ENCODE measurements at places on chromosomes 16 and 17.
A peak's percentile ranks its signal among the peaks of the same experiment; 100 is the strongest.

- DNase-seq, result no peak
Measured at GRCh38 chr17:45333702-45334092, 16.9 kb upstream of the MAP3K14 start.

- no peak for DNase-seq
Measured at GRCh38 chr17:30570596-30571265, 93.5 kb downstream of the GOSR1 start.

DNA sequence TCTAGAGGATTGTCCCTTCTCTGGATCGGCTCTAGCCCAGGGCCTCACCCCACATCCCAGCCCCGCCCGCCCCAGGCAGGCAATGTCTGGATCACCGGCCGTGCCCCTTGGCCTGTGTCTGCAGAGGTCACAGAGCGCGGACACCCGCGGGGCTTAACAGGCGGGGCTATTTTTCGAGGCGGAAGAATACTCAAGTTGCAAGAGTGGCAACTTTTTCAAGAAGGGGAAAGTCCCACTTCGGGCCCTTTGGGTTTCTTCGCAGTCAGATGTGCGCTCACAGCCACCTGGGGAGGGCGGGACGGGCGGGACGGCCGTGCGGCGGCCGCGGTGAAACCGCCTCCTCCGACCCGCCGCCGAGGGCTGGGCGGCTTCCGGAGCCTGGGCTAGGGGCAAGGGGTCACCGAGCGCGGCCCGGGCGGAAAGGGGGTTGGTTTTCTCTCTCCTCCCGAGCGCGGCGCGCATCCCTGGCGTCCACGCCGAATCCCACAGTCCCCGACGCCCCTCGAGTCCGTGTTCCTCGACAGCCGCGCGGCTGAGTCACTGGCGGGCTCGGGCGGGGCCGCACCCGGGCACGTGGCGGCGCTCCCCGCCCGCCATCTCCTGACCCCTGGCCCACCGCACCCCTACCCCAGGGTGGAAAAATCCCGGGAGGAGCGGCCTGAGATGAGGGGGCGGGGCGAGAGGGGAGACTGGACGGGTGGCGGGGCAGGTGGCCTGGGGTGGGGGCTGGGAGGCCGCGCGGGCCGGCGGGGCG is 1.2 kb upstream of the PFN1 start:
- DNase-seq, result peak; percentile 60

GRCh38 chr16:88601313-88602036 is 31.3 kb downstream of the ZC3H18 start:
- DNase-seq, result no peak

- DNase-seq, result no peak
Measured at GRCh38 chr17:79563237-79564013, 47.4 kb downstream of the RBFOX3 start.

- DNase-seq, result no peak
Measured at GRCh38 chr16:54655121-54655590, 275.5 kb upstream of the IRX5 start.

GRCh38 chr17:35568561-35568960 is 7.9 kb upstream of the SLFN14 start:
- no peak for DNase-seq

Data from stimulated activated CD8-positive, alpha-beta memory T cell treated with anti-CD3 and anti-CD28 coated beads, Interleukin-12 subunit alpha, Interleukin-12 subunit beta, amount 100 ng/mL, for 1 hour (primary cell).